Endothelial cell (in vitro differentiated cells): ENCODE measurements at places on chromosomes 7 and 10.

- peaks cover 18% of the 10 kb centered on the region for H3K36me3 ChIP-seq
- no peak overlapping the region for H3K27ac ChIP-seq
- peaks cover 33% of the 10 kb centered on the region for H3K4me1 ChIP-seq
Measured at GRCh38 chr7:134678115-134678514, 31.5 kb downstream of the BPGM start.

- no peak for DNase-seq
- no peaks in the 10 kb centered on the region for H3K4me1 ChIP-seq
- no peak overlapping the region for H3K4me3 ChIP-seq
- H3K27me3 ChIP-seq = peaks cover 1% of the 10 kb centered on the region
Measured at GRCh38 chr10:15898046-15898445, 37.7 kb upstream of the MINDY3 start.

DNA sequence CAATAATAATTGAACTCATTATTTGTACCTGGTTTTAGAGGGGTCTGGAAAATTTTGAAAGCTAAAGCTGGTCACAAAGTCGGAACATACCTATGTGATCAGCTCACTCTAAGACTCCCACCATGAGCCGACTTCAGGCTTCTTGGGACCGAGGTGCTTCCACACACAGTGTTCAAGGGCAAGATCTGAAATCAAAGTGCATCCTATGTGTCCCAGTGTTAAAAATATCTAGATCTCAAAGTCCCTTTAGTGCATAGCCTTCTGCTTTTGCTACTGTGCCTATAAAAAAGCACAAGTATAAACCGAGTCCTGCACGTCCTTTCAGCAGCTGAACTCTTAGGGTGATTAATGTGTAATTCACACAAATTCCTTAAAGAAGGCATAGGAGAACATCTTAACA, 43.5 kb upstream of the FXYD4 start:
- H3K36me3 ChIP-seq = no peaks in the 10 kb centered on the region
- H3K4me3 ChIP-seq = no peak overlapping the region
- no peaks in the 10 kb centered on the region for H3K27me3 ChIP-seq
- H3K4me1 ChIP-seq = peaks cover 4% of the 10 kb centered on the region
- no peak overlapping the region for H3K27ac ChIP-seq

DNA sequence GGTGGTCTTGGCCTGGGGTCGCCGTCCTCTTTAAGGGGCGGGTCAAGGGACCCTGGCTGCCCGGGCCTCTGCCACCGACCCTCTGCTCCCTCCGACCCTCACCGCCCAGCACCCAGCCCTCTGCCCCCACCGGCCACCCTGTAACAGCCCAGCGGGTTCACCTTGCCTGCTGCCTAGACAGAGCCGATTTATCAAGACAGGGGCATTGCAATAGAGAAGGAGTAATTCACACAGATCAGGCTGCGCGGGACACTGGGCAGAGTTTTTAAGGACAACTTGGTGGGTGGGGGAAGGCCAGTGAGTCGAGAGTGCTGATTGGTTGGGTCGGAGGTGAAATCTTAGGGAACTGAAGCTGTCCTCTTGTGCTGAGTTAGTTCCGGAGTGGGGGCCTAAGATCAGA, 779 bp upstream of the ADCK2 start:
- no peak for DNase-seq
- peaks cover 4% of the 10 kb centered on the region for H3K36me3 ChIP-seq
- H3K27me3 ChIP-seq = peaks cover 7% of the 10 kb centered on the region

DNA sequence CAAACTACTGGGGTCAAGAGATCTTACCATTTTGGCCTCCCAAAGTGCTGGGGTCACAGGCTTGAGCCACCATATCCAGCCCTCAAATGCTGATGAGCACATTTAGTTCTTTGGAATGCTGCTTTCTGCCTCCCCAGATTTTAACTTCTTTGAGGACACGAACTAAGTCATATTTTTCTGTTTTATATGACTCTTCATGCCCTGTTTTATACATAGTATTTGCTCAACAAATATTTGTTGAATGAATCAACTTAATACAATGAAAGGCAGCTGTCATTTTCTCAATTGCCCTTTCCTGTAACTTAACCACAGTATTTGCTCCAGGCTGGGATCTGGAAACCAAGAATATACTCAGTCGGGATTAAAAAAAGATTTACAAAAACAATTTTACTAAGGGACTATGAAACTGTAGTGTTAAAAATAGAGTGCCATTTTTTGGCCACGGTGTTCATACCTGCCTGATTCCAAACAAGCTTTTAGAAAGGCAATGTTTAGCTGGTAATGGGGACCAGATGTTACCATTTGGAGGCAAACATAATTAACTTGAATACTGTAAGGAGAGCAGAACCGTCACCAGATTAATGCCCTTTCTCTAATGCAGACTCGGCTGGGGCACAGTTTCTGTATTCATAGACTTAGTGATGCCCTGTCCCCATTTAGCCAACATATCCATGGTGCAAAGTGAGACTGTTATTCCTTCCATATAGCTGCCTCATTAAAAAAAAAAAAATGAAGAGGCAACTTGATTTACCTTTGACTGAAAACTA, 117.6 kb downstream of the NRP1 start:
- no peak for DNase-seq
- H3K4me1 ChIP-seq = peaks cover 11% of the 10 kb centered on the region
- H3K27me3 ChIP-seq = peaks cover 17% of the 10 kb centered on the region
- H3K27ac ChIP-seq = no peak overlapping the region

- H3K4me1 ChIP-seq = no peaks in the 10 kb centered on the region
- DNase-seq = no peak
- no peak overlapping the region for H3K4me3 ChIP-seq
Measured at GRCh38 chr10:56449770-56450169, 88.7 kb upstream of the ZWINT start.

DNA sequence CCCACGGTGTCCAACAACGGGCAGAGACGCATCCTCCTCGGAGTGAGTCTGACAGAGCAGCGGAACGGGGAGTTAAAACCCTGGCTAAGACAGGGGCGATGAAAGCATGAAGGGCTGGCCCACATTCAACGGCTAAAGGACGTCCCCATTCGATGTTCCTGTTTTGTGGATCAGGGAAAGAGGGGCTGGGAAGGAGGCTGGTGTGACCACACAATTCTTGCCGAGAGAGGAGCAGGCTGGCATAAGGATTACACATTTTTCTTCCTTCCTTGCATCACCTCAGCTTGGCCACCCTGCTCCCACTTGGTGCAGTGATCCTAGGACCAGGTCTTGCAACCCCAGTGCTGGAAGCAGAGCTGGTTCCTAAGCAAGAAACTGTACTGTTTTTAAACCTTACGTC, 67.7 kb downstream of the GNA12 start:
- no peak for DNase-seq
- H3K36me3 ChIP-seq = peaks cover 45% of the 10 kb centered on the region
- peaks cover 10% of the 10 kb centered on the region for H3K4me1 ChIP-seq
- H3K27ac ChIP-seq = no peak overlapping the region
- peaks cover 6% of the 10 kb centered on the region for H3K27me3 ChIP-seq

- no peaks in the 10 kb centered on the region for H3K36me3 ChIP-seq
- H3K27me3 ChIP-seq = peaks cover 13% of the 10 kb centered on the region
- H3K4me1 ChIP-seq = no peaks in the 10 kb centered on the region
- H3K4me3 ChIP-seq = no peak overlapping the region
- no peak for DNase-seq
Measured at GRCh38 chr10:43120116-43120928, 17.9 kb upstream of the CSGALNACT2 start.

DNA sequence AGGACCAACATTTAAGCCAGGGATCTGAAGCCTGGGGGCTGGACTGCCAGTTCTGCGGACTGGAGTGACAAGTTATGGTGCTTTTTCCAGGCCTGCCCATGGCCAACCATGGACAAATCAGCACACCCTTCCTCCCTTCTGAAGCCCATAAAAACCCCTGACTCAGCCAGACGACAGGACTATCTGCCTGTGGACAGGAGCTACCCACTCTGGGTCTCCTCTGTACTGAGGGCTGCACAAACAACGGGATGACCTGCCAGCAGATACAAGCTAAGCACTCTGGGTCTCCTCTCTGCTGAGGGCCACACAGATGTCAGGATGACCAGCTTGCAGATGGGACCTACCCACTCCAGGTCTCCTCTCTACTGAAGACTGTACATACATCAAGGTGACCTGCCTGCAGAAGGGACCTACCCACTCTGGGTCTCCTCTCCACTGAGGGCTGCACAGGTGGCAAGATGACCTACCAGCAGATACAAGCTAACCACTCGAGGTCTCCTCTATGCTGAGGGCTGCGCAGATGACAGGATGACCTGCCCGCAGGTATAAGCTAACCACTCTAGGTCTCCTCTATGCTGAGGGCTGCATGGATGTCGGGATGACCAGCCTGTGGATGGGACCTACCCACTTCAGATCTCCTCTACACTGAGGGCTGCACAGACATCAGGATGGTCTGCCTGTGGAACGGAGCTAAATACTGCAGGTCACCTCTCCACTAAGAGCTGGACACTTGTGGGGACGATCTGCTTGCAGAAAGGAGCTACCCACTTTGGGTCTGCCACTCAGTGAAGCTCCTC, 110.1 kb upstream of the GPR22 start:
- H3K4me1 ChIP-seq = no peaks in the 10 kb centered on the region
- H3K27me3 ChIP-seq = no peaks in the 10 kb centered on the region
- peaks cover 34% of the 10 kb centered on the region for H3K36me3 ChIP-seq
- H3K27ac ChIP-seq = no peak overlapping the region

- no peak for DNase-seq
- H3K4me1 ChIP-seq = no peaks in the 10 kb centered on the region
- peaks cover 17% of the 10 kb centered on the region for H3K36me3 ChIP-seq
- no peak overlapping the region for H3K4me3 ChIP-seq
- H3K27ac ChIP-seq = no peak overlapping the region
Measured at GRCh38 chr7:157928808-157929425, 592.1 kb downstream of the DNAJB6 start.

DNA sequence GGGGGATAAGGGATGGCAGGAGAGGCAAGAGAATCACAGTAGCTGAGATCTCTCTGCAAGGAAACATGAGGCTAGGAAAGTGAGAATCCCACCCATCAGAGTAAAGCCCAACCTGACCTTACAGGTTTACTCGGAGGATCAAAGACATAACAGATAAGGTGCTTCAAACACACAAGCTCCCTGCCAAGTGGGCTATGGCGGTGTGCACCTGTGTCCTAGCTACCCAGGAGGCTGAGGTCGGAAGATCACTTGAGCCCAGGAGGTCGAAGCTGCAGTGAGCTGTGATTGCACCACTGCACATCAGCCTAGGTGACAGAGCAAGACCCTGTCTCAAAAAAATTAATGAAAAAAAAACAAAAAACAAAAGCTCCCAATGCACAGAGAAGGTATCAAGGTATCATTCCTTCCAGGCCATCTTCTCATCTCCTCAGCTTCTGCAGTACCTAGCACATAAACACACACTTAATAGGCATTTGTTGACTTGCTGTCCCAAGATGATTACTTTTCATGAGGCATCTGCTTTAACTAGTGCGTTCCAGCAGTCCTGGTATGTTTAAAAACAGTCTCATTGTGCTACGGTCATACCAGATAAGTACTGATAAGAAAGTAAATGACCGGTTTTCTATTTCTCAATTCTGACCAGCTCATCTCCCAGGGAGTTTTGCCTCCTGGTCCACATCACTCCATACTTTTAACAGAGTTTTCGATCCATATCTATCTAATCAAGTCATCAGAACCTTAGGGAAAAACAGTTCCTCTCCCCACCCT, 13.3 kb downstream of the GNA12 start:
- H3K4me1 ChIP-seq = peaks cover 72% of the 10 kb centered on the region
- peak overlapping the region; percentile 11 for H3K27ac ChIP-seq
- H3K36me3 ChIP-seq = peaks cover 41% of the 10 kb centered on the region
- H3K27me3 ChIP-seq = peaks cover 2% of the 10 kb centered on the region
- DNase-seq = no peak

DNA sequence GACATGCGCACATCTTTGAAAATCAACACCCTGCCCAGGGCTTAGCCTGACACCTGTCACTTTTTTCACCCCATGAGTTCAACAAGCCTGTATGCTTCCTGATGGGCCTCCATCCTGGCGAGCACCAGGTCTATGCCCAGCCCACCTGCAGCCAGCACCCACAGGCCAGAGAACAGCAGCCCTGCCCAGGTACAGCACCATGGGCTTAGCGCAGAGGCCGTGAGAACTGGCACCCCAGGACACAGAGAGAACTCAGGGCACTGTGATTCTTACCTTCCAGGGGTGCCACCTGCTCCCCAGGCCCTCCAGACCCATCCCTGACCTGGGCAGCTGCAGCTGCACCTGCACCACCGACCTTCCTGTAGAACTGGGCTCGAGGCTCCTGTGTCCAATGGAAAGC, 536.6 kb downstream of the TCERG1L start:
- H3K36me3 ChIP-seq = peaks cover 16% of the 10 kb centered on the region
- no peak overlapping the region for H3K4me3 ChIP-seq
- no peak overlapping the region for H3K27ac ChIP-seq
- peaks cover 6% of the 10 kb centered on the region for H3K27me3 ChIP-seq

DNA sequence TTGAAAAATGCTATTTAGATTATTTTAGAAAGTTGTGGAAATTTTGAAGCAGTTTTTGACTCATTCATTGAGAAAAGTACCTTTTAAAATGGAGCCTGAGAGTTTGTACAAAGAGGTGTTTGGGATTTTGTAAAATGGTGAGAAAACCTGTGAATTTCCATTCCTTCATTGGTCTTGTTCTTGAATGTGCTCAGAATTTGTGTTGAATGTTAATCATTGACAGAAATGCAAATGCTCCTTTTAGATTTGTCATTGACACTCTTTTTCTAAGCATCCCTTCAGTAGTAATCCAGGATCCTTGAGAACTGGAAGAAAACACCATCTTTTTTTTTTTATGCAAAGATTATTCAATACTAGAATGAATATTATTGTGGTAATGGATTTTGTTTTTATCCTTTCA, 74.8 kb downstream of the LCOR start:
- H3K27me3 ChIP-seq = no peaks in the 10 kb centered on the region
- H3K36me3 ChIP-seq = peaks cover 6% of the 10 kb centered on the region
- no peak for DNase-seq
- peaks cover 3% of the 10 kb centered on the region for H3K4me1 ChIP-seq
- no peak overlapping the region for H3K4me3 ChIP-seq

- no peak overlapping the region for H3K4me3 ChIP-seq
- H3K4me1 ChIP-seq = peaks cover 9% of the 10 kb centered on the region
- H3K27ac ChIP-seq = no peak overlapping the region
- H3K36me3 ChIP-seq = no peaks in the 10 kb centered on the region
- no peak for DNase-seq
Measured at GRCh38 chr7:43458330-43459018, 124.4 kb upstream of the STK17A start.

DNA sequence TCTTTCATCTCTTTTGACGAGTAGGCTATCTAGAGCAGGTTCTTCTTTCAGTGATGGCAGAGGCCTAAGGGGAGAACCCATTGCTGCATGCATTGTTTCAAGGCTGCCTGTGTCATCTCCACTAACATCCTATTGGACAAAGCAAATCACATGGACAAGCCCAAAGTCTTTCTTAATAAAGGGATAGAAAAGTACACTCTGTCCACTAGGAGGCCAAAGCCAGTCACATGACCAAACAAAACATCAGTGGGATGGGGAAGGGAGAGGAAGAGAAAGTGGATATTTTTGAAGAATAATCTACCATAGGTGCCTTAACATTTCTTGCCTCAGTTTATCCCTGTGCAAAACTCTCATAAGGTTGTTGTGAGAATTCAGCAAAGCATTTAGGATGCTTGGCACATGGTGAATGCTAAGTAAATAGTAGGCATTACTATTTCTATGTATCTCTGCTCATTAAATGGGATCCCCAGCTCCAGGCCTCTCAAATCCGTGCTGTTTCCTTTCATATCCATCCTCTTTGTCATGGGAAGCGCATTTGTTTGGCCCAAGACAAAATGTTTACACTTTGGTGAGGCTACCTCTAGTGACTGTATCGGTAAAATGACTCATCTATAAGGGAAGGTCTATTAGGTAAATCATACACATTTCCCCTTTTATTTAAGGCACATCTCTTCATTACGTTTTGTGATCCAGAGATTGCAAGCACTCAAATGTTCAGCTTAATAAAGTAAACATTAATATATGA, 16.7 kb upstream of the CADPS2 start:
- no peaks in the 10 kb centered on the region for H3K36me3 ChIP-seq
- DNase-seq = no peak
- peaks cover 2% of the 10 kb centered on the region for H3K27me3 ChIP-seq
- no peak overlapping the region for H3K27ac ChIP-seq
- no peak overlapping the region for H3K4me3 ChIP-seq
- peaks cover 4% of the 10 kb centered on the region for H3K4me1 ChIP-seq
